ENCODE measurements at places on chromosomes 1 and 21. TPM values are rescaled to one million over a fixed set of nuclear protein-coding genes. Genes with fewer than 3 reads are reported as not detected.

The ADGRL2 gene
- 52.5 TPM for total RNA-seq

DNA sequence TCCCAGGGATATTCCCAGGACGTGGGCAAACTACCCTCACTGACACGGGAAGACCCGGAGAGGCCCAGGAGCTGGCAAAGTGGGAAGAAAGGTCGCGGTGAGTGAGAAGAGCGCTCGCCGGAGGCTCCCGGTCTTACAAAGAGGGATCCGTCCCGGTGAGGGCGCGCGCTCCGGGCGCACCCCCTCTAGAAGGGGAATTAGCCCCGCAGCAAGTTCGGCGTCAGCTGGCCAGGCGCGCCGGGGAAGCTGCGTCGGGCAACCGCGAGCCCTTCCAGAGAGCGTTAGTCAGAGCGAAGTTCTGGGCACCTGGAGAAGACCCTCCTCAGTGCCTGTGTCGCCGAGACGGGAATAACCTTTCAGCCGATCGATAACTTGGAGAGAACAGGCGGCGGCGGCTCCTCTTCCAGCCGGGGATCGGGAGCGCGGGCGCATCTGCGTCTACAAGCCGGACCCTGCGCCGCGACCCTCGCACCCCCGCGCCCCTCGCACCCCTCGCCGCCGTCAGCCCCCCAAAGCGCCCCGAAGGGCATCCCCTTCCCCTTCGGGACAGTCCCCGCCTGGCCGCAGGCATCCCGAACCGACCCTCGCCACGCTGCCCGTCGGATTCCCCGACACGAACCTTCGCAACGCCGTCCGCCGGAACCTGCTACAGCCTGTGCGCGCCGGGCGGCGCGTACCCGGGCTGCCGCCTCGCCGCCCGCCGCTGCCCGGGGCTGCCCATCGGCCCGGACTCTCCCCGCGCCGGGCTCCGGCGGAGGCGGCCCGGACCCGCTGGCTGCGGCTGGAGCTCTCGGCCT, 485 bp downstream of the SIPA1L2 start:
- H3K36me3 ChIP-seq: no peaks in the 10 kb centered on the region
- peaks cover 60% of the 10 kb centered on the region for H3K4me1 ChIP-seq
- DNase-seq: peak; percentile 35

- H3K4me1 ChIP-seq: no peaks in the 10 kb centered on the region
- H3K36me3 ChIP-seq: no peaks in the 10 kb centered on the region
- H3K4me3 ChIP-seq: no peak overlapping the region
- no peak for DNase-seq
- H3K27ac ChIP-seq: no peak overlapping the region
- no peaks in the 10 kb centered on the region for H3K27me3 ChIP-seq
These were observed 427.2 kb downstream of the KCNT2 start for GRCh38 chr1:196180847-196181593.

DNA sequence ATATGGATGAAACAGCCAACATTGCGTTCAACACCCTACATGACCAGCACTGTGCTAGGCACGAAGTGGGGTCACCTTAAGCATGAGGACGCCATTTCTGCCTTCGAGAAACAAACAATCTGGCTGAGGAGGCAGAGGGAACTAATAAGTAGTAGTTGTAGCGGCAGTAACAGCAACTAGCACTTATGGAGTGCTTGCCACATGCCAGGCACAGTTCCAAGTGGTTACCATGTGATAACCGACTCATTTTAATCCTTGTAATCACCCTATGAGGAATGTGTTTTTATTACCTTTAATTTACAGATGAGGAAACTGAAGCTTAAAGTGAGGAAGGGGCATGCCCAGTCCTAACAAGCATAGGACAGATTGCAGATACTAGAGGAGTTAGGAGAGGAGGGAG, 33.7 kb downstream of the KCND3 start:
- no peaks in the 10 kb centered on the region for H3K27me3 ChIP-seq
- H3K4me3 ChIP-seq: no peak overlapping the region
- H3K36me3 ChIP-seq: no peaks in the 10 kb centered on the region
- peaks cover 83% of the 10 kb centered on the region for H3K4me1 ChIP-seq
- DNase-seq: no peak
- no peak overlapping the region for H3K27ac ChIP-seq

GRCh38 chr21:17590430-17590829, 22.3 kb downstream of the BTG3 start:
- no peak overlapping the region for H3K27ac ChIP-seq
- no peak overlapping the region for H3K4me3 ChIP-seq
- H3K36me3 ChIP-seq: peaks cover 34% of the 10 kb centered on the region
- DNase-seq: no peak
- H3K27me3 ChIP-seq: no peaks in the 10 kb centered on the region

DNA sequence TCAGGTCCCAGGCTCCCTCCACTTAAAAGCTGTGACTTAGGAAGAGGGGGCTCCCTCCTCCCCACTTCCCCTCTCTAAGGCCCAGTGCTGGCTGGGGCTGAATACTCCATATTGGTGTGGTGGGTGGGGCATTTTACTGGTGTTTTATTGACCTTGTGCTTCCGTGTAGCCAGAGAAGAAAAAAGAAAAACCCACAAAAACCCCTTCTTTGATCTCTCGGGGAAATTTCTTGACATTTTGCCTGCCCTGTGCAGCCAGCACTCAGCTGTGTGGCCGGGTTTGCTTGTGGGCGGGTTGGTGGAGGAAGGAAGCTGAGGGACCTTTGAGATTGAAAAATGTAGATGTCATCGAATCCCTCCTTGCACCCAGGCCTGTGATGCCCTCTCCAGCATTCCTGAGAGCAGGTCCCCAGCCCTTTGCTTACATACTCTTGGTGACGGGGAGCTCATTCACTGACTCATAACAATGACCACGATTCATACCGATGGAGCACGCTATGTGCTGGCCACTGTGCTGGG, 24.8 kb downstream of the TNFRSF8 start:
- H3K36me3 ChIP-seq: no peaks in the 10 kb centered on the region
- H3K27me3 ChIP-seq: no peaks in the 10 kb centered on the region
- no peak overlapping the region for H3K27ac ChIP-seq
